ENCODE measurements at places on chromosomes 4 and X.

DNA sequence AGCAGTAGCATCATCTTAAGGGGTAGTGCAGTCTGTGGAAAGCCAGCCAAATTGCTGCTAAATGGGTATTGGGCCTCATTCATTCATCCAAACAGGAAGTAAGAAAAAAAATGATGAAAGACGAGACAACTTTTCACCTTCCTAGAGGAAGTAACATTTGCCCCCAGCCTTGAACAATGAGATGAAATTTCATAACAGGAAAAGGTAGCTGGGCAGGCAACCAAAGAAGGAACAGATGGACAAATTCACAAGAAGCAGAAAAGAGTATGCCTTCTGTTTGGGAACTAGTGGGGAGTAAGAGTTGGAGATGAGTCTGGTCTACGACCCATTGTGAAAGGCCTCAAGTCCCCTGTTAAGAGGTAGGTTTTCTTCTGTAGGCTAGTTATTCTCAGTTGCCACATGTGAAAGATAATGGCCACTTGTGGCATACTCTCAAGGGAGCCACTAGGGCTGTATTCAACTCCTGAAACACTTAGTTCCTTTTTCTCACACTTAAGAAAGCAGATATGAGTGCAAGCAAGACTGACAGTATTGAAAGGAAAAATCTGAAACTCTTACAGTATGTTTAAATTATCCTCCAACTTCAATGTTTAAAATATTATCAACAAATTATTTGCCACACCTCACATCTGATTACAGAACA lies 190.4 kb downstream of the AR start:
- no peak for DNase-seq

- DNase-seq, result no peak
Observed at GRCh38 chr4:142264961-142265360, 581.1 kb downstream of the INPP4B start.

- no peak for DNase-seq
Observed at GRCh38 chr4:107115185-107115847, 79.2 kb upstream of the DKK2 start.

DNA sequence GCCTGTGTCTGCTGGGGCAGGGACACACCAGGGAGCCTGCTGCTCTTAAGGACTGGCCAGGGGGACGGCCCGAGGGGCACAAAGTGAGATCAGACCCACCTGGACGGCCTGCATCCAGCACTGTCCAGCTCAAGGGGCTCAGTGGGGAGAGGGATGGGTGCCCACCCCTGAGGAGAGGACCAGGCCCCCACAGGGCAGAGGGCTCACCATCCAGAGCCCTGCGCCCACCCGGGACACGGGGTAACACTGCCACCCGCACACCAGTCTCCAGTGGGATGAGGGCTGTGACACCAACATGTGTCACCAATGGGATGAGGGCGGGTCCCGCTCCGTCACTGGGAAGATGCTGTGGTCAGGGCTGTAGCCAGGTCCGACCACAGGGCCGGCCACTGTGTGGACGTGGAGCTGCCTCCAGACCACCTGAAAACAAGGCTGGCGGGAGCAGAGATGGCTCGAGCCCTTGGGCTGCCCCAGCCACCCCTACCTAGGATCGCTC lies 13.2 kb downstream of the DGKQ start:
- no peak for DNase-seq

GRCh38 chr4:1516881-1517480 lies 110.7 kb upstream of the NKX1-1 start:
- DNase-seq, result no peak

DNA sequence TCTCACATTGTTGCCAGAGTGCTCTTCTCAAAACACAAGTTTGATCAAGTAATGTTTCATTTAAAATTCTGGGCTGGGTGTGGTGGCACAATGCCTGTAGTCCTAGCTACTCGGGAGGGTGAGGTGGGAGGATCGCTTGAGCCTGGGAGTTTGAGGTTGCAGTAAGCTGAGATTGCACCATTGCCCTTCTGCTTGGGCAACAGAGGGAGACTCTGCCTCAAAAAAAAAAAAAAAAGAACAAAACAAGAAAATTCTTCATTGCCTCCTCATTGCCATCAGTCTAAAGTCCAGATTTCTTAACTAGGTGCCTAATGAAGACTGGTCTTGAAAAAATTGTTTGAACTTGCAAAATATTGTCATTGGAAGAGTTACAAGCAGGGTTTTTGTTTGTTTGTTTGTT lies 120.1 kb downstream of the MFAP3L start:
- DNase-seq, result no peak

GRCh38 chr4:56259655-56260054 lies 127.6 kb downstream of the AASDH start:
- DNase-seq, result no peak
